ENCODE measurements at places on chromosomes 7 and 10. TPM values are rescaled to one million over a fixed set of nuclear protein-coding genes. Genes with fewer than 3 reads are reported as not detected.

- no peak within 1 kb of the TSS for H3K27ac ChIP-seq
- no peak for DNase-seq
- peaks cover 40% of the 10 kb centered on the region for H3K27me3 ChIP-seq
- H3K36me3 ChIP-seq, result no peaks in the 10 kb centered on the region
- no peaks in the 10 kb centered on the region for H3K4me1 ChIP-seq
Measured at GRCh38 chr7:8433477-8434289, at the start of gene NXPH1. Gene NXPH1 (plus strand): TSS chr7:8433609.

GRCh38 chr7:129771928-129772479 lies 160.5 kb downstream of the NRF1 start:
- no peaks in the 10 kb centered on the region for H3K36me3 ChIP-seq
- peak; percentile 81 for DNase-seq
- H3K4me3 ChIP-seq, result no peak overlapping the region
- H3K4me1 ChIP-seq, result no peaks in the 10 kb centered on the region

DNA sequence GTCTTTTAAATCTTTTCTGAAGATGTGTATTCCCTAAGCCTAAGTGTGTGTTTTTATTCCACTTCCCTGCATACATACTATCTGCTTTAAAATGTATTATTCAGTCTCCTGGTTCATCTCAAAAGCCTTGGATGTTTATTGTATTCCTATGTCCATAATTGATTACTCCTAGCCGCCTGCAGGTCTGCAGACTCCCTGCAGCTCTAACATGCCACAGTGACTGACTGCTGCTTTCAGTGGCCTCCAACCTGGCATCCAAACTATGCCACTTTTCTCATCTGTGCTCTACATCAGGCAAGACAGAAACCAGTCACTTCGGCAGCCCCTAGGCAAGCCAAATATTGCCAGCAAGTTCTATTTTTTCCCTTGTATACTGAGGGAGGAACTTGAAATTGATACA lies 81.7 kb downstream of the ABCA13 start:
- H3K27me3 ChIP-seq, result no peaks in the 10 kb centered on the region
- H3K4me1 ChIP-seq, result peaks cover 15% of the 10 kb centered on the region
- no peak for DNase-seq
- no peak overlapping the region for H3K4me3 ChIP-seq

DNA sequence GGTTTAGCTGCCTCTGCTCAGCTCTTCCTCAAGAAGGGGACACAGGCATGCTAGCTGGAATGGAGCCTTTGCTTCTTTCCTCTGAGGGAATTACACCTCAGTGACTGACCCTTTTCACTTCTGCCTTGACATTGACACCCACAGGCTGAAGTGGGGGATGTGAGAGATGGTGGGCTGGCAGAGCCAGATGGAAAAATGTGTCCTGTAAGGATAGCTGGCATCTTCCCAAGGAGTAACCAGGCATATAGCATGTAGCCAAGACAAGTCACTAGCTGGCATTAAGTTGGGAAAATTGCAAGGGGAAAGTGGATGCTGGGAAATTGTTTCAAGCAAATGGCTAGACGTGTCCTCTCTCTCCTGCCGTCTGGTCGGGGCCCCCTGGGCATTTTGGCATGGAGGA lies 19.9 kb downstream of the STMP1 start:
- H3K36me3 ChIP-seq, result no peaks in the 10 kb centered on the region
- no peak overlapping the region for H3K27ac ChIP-seq
- peaks cover 42% of the 10 kb centered on the region for H3K4me1 ChIP-seq
- no peak overlapping the region for H3K4me3 ChIP-seq
- no peak for DNase-seq

- peak; percentile 76 for DNase-seq
- H3K4me3 ChIP-seq, result peak overlapping the region; percentile 69
- H3K36me3 ChIP-seq, result no peaks in the 10 kb centered on the region
- H3K27ac ChIP-seq, result peak overlapping the region; percentile 44
Measured at GRCh38 chr10:61897671-61898434, 3.6 kb upstream of the ARID5B start.

GRCh38 chr7:65974191-65974801 lies 7.7 kb downstream of the GUSB start:
- H3K4me1 ChIP-seq, result no peaks in the 10 kb centered on the region
- no peak overlapping the region for H3K27ac ChIP-seq
- peaks cover 15% of the 10 kb centered on the region for H3K36me3 ChIP-seq
- no peak overlapping the region for H3K4me3 ChIP-seq
- no peaks in the 10 kb centered on the region for H3K27me3 ChIP-seq

DNA sequence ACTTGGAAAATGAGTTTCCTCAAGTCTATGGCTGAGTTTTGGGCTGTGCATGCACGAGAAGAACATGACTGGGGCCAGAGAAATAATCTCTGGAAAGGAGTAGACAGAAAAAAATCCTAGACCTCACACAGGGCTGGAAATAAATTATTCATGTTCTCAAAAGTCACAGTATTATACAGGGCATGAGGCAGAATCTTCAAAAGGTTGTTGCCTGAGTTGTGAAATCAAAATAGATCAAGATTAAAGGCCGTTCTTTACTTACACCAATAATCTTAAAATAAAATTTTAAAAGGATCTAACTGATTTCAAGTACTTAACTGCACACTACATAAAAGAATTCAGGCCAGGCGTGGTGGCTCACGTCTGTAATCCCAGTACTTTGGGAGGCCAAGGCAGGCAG lies 14.1 kb upstream of the CREM start:
- no peaks in the 10 kb centered on the region for H3K27me3 ChIP-seq
- DNase-seq, result no peak
- no peaks in the 10 kb centered on the region for H3K36me3 ChIP-seq
- H3K27ac ChIP-seq, result no peak overlapping the region
- no peak overlapping the region for H3K4me3 ChIP-seq

DNA sequence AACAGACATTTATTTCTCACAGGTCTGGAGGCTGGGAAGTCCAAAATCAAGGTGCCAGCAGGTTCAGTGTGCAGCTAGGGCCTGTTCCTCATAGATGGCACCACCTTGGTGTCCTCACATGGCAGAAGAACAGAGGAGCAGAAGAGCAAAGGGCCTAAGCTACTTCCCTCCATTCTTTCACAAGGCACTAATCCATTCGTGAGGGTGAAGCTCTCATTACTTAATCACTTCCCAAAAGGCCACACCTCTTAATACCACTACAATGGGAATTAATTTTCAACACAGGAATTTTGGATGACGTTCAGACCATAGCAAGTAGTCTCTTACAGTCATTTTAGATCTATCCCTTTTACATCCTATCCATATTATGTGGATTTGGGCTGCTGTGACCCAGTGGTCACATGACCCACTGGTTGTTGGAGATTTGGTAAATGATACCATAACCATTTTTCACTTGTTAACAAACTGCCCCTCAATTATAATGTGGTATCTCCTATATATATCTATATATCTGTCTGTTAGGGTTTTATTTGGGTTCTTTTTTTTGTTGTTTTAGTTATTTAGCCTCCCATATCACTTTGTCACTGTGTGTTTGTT lies 63.4 kb downstream of the BBS9 start:
- no peaks in the 10 kb centered on the region for H3K27me3 ChIP-seq
- H3K4me3 ChIP-seq, result no peak overlapping the region
- H3K4me1 ChIP-seq, result peaks cover 25% of the 10 kb centered on the region
- H3K36me3 ChIP-seq, result no peaks in the 10 kb centered on the region
- no peak for DNase-seq
- H3K27ac ChIP-seq, result no peak overlapping the region

DNA sequence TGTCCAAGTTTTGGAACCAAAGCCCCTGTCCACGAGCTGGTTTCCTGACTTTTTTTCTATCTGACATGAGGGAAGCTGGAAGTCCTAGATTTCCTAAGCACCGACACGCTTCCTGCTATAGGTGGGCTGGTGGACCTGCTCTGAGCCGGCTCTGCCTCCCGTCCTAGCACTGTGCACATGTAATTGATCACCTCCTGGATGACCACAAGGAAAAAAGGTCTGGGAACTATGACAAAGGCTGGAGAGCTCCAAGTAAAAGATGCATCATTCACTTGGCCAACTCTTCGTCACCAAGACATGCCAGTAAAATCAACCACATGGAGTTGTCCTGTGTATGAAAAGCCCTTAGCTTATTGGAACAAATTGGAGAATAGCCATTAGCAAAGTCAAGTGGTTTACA lies 104.8 kb downstream of the ITIH5 start:
- no peaks in the 10 kb centered on the region for H3K4me1 ChIP-seq
- no peak overlapping the region for H3K4me3 ChIP-seq
- DNase-seq, result no peak

GRCh38 chr10:110093722-110094121 lies 85.9 kb downstream of the ADD3 start:
- H3K27ac ChIP-seq, result no peak overlapping the region
- no peak for DNase-seq
- no peaks in the 10 kb centered on the region for H3K36me3 ChIP-seq
- H3K27me3 ChIP-seq, result no peaks in the 10 kb centered on the region
- no peak overlapping the region for H3K4me3 ChIP-seq

- DNase-seq, result no peak
- H3K4me3 ChIP-seq, result no peak overlapping the region
- no peak overlapping the region for H3K27ac ChIP-seq
Measured at GRCh38 chr7:151045967-151046366, 2.4 kb upstream of the ASIC3 start.

- H3K27me3 ChIP-seq, result no peaks in the 10 kb centered on the region
- DNase-seq, result no peak
- H3K27ac ChIP-seq, result no peak overlapping the region
- no peaks in the 10 kb centered on the region for H3K36me3 ChIP-seq
- H3K4me3 ChIP-seq, result no peak overlapping the region
Measured at GRCh38 chr7:84249656-84250055, 55.1 kb upstream of the SEMA3A start.

DNA sequence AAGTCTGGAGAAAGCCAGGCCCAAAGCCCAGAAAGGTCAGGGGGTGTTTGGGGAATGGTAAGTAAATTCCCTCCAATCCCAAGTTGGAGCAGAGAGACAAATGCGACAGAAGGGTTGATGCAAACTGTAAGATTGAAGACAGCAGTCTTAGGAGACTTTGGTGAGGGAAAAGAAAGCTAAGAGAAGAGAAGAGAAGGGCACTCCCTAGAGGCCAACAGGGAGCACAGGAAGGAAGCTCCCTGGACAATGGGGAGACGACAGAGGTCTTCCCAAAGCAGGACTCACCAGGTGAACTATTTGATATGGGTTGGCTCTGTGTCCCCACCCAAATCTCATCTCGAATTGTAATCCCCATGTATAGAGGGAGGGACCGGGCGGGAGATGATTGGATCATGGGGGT lies 151.5 kb downstream of the KIF20B start:
- H3K27ac ChIP-seq, result no peak overlapping the region
- H3K4me1 ChIP-seq, result no peaks in the 10 kb centered on the region
- no peak overlapping the region for H3K4me3 ChIP-seq

DNA sequence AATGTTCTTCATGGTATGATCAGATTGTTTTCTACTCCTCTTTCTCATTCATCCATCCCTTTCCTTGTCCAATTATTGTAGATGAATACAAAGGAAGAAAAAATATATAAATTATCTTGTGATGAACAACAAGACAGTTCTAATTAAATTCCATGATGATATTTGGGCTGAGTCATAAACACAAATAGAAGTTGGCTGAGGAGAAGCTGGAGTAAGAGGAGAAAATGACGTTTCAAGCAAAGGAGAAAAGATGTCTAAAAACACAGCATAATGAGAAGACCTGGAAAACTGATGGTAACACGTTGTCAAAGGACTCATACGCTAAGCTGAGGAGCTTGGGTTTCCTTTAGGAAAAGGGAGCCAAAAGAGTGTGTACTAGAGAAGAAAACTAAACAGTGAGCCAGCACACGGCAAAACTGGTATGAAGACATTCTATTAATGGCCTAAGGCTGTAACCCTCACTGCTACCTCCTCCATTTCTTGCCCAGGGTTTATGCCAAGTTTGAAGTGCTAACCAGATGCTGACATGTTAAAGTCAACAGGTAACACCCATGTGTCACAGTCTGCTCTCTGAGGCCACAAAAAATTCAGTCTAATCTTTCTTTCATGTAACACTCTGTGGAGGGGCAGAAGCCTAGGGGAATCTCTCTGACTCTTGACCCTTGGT lies 26.1 kb downstream of the ZFAND4 start:
- H3K4me3 ChIP-seq, result no peak overlapping the region
- no peak for DNase-seq
- no peak overlapping the region for H3K27ac ChIP-seq
- H3K4me1 ChIP-seq, result no peaks in the 10 kb centered on the region
- H3K27me3 ChIP-seq, result no peaks in the 10 kb centered on the region

DNA sequence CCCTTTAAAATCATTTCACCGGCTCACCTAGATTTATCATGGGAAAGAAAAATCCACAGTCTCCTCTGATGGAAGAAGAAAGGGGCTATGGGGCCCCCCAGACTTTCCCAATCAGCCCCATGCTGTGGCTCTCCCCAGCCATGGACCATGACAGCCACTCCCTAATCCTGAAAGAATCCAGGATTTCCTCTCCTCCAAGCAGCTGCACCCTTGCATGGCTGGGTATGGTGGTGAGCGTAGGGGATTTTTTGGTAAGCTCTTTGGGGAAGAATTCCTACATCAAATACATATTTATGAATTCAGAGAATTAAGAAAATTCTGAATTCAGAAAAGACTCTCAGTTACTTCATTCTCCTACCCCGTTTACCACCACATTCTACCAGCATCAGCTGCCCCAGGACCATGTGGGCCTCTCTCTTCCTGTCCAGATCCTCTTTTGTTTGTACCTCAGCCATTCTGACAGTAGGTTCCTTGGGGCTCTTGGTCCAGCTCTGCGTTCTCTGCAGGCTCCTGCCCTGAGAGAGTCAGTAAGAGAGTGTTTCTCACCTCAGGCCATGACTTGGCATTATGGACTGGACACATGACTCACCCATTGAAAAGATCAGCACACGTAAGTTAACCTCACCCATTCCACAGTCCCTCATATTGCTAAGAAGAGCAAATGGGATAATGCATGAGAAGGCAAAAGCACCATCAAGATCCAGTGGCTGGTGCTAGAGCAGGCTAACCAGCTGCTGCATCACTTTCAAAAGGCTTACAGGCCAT lies 337.8 kb downstream of the ELMO1 start:
- H3K27ac ChIP-seq, result no peak overlapping the region
- no peaks in the 10 kb centered on the region for H3K27me3 ChIP-seq
- no peak for DNase-seq

SYT15 gene
- under 0.01 TPM for total RNA-seq

SLC39A12 gene
- not detected for total RNA-seq

RADIL gene
- total RNA-seq, result 0.29 TPM

SYNPO2L gene
- total RNA-seq, result under 0.01 TPM

CPA4 gene
- total RNA-seq, result 28.2 TPM

ANKRD61 gene
- not detected for total RNA-seq

TMEM140 gene
- total RNA-seq, result 13.8 TPM

CYCS gene
- 21.5 TPM for total RNA-seq

STMP1 gene
- total RNA-seq, result 18.8 TPM

Measured in osteoblast (primary cell).